Kidney epithelial cell (primary cell): ENCODE measurements at places on chromosomes 1 and 21. TPM values are rescaled to one million over a fixed set of nuclear protein-coding genes. Genes with fewer than 3 reads are reported as not detected.

GRCh38 chr21:41387042-41387819 lies 25.4 kb downstream of the MX2 start:
- DNase-seq = no peak

GRCh38 chr1:206674236-206674635 lies 10.5 kb upstream of the MAPKAPK2 start:
- DNase-seq = no peak

DNA sequence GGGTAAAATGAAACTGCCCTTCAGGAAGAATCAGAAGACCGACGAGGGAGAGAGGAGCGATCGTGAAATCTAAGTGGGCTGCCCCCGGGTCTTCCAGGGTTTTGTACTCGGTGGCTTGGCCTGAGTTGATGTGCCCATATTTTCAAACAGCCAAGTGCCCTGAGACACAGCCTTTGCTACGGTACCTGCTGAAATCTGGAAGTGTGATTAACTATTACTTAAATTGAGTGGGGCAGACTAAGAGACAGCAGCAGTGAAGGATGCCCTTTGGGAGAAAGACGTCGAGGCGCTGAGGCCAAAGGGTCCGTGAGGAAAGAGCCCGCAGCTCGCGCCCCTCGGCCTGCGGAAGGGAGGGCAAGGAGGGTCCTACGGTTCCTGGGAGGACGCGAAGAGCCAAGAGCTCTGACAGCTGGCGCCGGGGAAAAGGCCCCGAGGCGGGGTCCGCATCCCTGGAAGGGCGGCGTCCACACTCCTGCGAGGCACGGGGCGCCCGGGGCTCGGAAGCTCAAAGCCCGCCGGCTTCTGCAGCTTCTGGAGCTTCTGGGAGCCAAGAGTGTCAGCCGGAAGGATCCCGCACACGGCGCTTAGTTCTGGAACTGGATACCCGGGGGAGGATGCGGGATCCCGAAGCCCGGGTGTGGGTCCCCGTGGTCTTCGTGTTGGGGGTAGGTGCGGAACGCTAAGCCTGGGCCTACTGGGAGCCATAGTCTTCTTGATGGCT lies 15.4 kb upstream of the RNU1-4 start:
- DNase-seq = no peak

Gene CHIA
- not detected in 2 replicates for total RNA-seq

Gene BARHL2
- not detected in 2 replicates for total RNA-seq
